Fibroblast of lung (primary cell): ENCODE measurements at places on chromosomes 6 and 20. TPM values are rescaled to one million over a fixed set of nuclear protein-coding genes. Genes with fewer than 3 reads are reported as not detected.

GRCh38 chr6:410555-411395, 19.2 kb downstream of the IRF4 start:
- no peak for DNase-seq

GRCh38 chr6:4983322-4983721, 20.5 kb downstream of the RPP40 start:
- DNase-seq, result no peak

Gene GGTLC1
- polyA plus RNA-seq, result not detected in 2 replicates

- DNase-seq, result peak; percentile 50
Observed at GRCh38 chr6:11609324-11610071, 71.9 kb downstream of the TMEM170B start.

DNA sequence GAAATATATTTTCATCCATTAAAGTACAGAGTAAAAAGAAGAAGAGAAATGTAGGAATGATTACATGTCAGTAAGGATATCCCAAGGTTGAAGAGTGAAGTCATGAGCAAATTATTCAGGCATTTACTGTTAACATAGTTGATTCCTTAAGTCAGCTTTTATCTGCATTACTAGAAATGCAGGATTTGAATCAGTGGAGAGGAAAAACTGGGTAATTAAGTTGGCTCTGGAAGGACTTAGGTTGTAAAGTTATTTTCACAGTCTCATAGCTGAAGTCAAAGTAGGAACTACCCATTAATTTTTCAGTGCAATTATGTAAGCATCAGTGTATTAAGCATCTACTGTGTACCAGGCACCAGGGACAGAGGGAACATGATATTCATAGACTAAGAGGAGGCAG, 7.8 kb downstream of the NAA20 start:
- DNase-seq, result peak; percentile 78
